Breast epithelium (tissue), 4 donors: ENCODE measurements at places on chromosomes 7 and 10. TPM values are rescaled to one million over a fixed set of nuclear protein-coding genes. Genes with fewer than 3 reads are reported as not detected.

SFR1 gene
- 11.4 TPM for total RNA-seq

PRF1 gene
- total RNA-seq = 2.2 TPM

LIPN gene
- not detected for total RNA-seq

PDE6C gene
- not detected for total RNA-seq

RARRES2 gene
- total RNA-seq = 297 TPM

DNA2 gene
- 2.8 TPM for total RNA-seq

ZNF239 gene
- total RNA-seq = 9.1 TPM

ZEB1 gene
- total RNA-seq = 28.2 TPM
